ENCODE measurements at places on chromosomes 3 and 15.

- no peak for DNase-seq
Observed at GRCh38 chr3:195256639-195257453, 14.1 kb downstream of the XXYLT1 start.

- no peak for DNase-seq
Observed at GRCh38 chr15:30997270-30997669, 5.8 kb upstream of the MTMR10 start.

DNA sequence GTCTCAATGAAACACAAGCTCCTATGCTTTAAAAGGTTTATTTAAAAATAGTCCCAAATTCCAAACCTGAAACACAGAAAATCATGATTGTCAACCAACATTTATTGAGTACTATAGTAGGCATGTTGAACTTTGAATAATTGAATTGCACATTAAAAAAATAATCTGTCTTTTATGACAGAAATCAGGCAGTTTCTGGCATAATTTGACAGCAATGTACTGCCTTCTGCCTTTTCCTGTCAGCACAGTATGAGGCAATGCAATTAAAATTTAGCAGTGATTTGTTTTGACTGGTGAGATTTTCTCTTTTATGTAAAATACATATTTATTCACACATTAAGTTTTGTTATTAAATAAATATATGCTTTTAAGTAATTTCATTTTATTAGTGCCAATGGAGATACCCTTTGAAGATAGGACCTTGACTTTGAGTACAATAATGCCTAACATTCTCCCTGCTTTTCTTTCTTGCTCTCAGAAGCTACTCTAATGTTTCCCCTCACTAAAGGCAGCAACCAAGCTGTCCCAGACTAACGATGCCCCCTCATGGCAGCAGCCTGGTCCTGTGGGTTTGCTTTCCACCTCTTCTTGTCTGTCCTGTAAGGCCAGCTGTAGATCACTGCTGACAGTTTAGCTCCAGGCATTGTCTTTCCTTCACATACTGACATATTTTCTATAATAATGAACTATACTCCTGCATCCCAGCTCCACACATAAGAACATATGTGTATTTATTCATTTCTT is 346.7 kb downstream of the IL20RB start:
- DNase-seq: no peak

- no peak for DNase-seq
Observed at GRCh38 chr3:193974191-193974652, 161.7 kb upstream of the HES1 start.

GRCh38 chr3:13631256-13631655 is 82.3 kb downstream of the FBLN2 start:
- no peak for DNase-seq

DNA sequence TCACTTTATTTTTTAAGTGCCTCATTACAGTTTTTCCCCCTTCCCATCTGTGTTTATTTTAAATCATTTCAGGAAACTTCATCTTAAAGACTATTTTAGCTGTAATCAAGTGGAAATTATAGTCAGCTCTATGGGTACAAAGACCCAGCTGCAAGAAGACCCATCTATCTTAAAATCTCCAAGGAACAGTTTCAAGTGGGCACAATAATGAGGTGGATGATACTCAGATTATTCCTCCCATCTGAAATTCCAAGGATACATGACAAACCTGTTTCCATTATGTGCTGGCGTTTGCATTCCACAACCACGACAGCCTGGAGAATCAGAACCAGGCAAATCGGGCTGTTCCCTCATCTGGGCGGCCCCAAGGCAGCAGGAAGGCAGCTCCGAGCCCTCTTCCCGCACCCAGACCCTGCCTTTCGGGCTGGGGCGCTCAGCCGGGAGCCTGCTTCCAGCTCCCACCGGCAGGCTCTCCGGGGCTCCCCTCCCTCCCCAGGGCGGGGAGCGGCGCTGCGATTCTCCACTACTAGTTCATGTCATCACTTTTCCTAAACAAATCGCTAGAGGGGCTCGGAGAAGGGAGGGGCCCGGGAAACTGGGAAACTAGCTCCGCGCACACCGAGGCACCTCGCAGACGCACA is at the start of gene MGLL:
TSS of gene MGLL (minus strand) at position 475 of the 641 bp plus-strand sequence. CDS start at position 278, 197 bp downstream.
- DNase-seq: no peak

DNA sequence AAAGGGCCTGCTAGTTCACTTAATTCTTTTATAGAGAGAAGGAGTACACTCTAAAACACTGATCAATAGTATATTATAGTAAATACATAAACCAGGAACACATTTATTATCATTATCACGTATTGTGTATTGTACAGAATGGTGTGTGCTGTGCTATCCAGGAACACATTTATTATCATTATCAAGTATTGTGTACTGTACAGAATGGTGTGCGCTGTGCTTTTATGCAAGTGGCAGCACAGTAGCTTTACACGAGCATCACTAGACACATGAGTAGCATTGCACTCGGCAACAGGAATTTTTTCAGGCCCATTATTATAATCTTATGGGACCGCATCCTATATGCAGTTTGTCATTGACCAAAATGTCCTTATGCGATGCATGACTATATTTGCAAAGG is 20.9 kb upstream of the MUC20 start:
- DNase-seq: no peak

DNA sequence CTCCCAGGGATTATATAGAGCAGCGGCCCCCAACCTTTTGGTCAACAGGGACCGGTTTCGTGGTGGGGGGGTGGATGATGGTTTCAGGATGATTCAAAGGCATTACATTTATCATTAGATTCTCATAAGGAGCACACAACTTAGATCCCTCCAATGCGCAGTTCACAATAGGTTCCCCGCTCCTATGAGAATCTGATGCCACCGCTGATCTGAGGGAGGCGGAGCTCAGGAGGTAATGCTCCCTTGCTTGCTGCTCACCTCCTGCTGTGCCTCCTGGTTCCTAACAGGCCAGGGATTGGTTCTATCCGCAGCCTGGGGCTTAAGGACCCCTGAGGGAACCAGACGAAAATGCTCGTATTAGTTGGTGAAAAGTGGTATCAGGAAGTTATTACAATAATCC is 1.3 kb upstream of the HACD2 start:
- DNase-seq: peak; percentile 9

DNA sequence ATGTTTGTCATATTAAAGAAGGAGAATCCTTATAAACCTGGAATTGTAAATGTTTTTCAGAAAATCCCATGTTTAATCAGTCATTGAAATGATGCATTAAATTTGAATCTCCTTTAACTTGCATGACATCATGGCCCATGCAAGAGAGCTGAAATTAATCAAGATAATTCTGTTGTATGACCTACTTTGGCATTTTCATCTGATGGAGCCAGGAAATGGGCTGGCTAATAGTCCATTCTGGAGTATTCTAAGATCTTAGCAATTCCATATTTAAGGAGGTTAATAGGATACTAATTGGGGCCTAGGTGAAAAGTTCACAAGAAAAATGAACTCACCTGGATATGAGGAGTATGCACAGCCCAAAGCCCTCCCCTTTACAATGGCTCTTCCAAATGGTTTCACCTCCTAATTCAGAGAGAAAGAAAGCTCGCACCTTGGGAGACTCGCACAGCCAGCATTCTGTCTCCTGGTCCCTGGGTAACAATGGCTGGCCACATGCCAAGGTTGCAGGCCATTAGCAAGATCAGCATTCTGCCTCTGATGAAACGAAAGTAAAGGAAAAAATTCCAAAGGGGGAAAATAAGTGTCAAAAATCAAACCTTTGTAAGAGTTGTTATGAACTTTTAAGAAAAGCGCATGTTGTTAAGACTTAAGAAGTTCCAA is 786.4 kb downstream of the MCTP2 start:
- no peak for DNase-seq

DNA sequence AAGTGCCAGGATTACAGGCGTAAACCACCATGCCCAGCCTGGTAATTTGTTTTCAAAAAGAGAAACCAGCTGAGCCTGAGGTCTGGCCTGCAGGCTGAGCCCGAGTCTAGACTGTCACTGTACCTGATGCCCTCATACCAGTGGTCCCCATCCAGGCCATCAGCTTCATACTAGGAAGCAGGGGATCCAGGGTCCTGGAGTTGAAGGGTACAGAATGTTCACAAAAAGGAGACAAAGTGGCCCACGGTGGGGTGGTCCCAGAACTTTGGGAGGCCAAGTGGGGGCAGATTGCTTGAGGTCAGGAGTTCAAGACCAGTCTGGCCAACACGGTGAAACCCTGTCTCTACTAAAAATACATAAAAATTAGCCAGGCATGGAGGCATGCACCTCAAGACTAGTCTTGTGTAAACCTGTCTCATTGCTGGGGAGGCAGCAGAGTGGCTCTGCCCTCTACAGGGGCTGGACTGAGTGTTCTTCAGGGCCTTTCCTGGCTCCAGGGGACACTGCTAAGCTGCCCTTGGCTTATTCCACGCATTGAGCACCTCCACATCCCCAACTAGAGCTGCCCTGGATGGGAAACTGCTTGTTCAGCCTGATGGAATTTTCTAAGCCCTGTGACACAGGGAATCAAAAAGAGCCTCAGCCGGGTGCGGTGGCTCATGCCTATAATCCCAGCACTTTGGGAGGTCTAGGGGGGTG is 7.9 kb upstream of the HHATL start:
- DNase-seq: no peak

DNA sequence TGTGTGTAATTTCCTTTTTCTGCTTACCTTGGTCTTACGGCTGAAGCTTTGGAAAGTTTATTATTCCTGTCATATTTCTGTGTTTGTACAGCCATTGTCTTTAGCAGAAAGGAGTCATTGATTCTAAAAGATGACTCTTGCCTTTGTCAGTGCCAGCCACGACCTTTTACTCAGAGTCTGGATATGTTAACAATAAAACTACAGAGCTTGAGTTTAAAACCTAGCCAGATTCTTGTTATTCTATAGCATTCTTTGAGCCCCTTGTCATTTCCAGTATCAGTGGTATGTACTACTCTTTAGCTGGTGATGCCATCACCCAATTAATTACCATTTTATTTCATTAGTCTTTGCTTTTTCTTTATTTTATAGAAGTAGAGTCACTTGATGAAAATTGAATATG is 142.4 kb downstream of the TCF12 start:
- DNase-seq: no peak

DNA sequence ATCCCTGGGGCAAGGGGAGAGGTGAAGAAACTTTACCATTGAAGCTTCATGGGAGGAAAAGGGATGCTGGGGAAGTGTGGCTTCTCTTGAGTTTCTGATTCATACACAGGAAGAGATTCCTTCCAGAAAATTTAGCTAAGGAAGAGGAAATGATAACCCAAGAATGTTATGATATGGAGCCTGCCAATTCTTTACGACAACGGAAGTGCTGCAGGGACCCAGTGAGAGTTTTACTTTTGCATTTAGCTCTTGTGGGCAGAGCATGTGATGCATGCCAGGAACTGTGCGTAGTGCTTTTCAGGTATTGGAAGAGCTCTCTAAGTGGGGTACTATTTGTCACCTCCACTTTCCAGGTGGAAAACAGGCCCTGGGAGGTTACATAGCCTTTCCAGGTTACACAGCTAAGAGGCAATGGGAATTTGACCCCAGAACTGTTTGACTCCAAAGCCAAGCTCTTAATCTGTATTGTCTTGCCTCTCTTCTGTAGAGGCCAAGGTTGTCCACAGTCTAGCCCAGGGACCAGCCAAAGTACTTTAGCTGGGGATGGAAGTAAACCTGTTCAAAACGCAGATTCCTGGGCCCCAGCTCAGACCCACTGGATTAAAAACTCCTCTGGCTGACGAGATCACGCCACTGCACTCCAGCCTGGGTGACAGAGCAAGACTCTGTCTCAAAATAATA is 23.0 kb downstream of the CMTM7 start:
- DNase-seq: peak; percentile 59

GRCh38 chr3:63364495-63364894 is 86.4 kb downstream of the SYNPR start:
- DNase-seq: no peak

DNA sequence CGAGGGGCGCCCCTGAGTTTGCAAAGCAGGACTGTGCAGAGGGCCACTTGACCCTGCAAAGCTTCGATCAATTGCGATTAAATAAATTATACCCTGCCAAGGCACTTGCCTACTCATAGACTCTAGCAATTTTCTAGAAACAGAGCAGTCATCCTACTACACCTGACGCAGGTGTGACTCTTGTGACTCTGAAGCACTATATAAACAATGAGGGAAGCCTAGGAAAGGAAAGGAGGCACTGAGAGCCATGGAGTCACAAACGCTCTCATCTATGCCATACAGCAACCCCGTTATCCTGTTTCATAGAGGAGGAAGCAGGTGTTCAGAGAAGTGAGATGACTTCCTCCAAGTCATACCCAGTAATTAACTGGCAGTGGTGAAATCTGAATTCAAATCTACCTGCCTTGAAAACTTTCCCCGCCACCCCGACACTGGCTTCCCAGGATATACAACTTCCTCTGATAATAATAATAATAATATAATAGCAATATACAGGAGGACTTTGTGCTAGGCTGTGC is 14.4 kb downstream of the ARHGEF3 start:
- DNase-seq: no peak

Data from activated T-helper 1 cell treated with anti-CD3 and anti-CD28 coated beads, Interleukin-12 subunit alpha, Interleukin-12 subunit beta, Interleukin-2, Interleukin-4 antibody, amounts not matched to agents 30 ng/mL and 10 ng/mL and 1 ng/mL, durations not matched to agents 14 hours and 24 hours and 36 hours (primary cell).